Renal pelvis (tissue), 12 donors: ENCODE measurements at places on chromosomes 11 and 22.

GRCh38 chr11:107705027-107705426 lies 6.8 kb downstream of the SLN start:
- no peak for DNase-seq

DNA sequence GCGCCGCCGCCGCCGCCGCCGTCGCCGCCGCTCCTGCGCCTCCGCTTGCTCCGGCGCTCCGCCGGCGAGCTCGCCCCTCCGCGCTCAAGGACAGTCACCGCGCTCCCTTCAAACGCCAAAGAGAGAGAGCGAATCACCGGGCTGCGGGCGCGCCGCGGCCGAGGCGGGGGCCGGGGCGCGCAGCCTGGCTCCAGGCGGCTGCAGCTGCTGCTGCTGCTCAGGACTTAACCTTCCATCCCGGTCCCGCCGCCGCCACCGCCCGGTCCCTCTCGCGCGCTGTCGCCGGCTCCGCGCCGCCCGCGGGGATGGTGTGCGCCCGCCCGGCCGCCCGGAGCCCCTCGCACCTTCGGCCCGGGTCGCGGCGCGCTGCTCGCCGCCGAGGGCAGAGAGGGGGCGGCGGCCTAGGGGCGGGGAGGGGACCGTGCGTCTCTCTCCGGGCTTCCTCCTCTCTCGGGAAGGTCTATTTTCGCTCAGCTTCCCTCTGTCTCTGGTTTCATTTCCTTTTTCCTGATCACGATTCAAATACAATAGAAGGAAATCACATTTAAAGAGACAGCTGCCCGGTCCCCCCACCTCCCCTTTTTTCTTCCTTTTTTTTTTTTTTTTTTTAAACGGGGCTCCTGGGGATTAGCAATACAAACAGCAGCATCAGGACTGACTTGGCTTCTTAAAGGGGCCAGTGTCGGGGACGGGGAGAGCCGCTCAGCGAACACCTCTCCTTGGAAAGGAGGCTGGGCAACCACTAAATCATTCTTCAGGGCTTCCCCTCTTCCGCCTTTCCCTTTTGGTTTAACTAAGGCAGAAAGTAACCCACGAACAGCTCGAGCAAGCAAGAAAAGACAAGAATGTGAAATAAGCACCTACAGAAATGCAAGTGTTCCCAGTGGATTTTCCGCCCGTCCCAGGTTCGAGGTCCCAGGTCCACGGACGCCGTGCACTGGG lies 22.1 kb downstream of the LMO2 start:
- DNase-seq: peak; percentile 37

GRCh38 chr22:19843857-19844376 lies 10.8 kb downstream of the GNB1L start:
- DNase-seq: no peak

- no peak for DNase-seq
Observed at GRCh38 chr11:122690384-122690783, 34.9 kb downstream of the UBASH3B start.

- DNase-seq: no peak
Observed at GRCh38 chr11:44191322-44192016, 96.0 kb downstream of the EXT2 start.

DNA sequence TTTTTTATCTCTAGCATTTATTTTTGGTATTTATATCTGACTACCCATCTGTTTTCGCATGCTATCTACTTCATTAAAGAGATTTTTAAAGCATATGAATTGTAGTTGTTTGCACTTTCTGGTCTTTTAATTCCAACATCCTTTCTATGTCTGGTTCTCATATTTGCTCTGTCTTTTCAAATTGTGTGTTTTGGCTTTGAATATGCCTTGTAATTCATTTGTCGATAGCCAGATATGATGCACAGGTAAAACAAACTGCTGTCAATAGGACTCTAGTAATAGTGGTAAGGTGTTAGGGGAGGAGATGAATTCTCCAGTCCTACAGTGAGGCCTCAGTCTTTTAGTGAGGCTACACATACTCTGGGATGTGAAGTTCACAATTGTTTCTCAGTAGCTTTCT lies 530.8 kb upstream of the CCDC179 start:
- DNase-seq: no peak
